ENCODE measurements at places on chromosomes 3 and 15. TPM values are rescaled to one million over a fixed set of nuclear protein-coding genes. Genes with fewer than 3 reads are reported as not detected.

DNA sequence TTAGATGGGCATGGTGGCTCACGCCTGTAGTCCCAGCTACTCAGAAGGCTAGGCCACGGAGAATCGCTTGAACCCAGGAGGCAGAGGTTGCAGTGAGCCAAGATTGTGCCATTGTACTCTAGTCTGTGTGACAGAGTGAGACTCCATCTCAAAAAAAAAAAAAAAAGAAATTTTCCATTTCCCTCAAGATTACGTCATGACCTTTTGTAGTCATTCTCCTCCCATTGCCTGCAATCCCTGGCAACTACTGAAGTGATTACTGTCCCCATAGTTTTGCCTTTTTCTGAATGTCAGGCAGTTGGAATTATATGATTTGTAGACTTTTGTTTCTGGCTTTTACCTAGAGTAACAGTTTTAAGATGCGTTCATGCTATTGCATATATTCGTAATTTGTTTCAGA is 28.0 kb downstream of the WDR76 start:
- DNase-seq: no peak
- no peak overlapping the region for H3K4me3 ChIP-seq
- no peak overlapping the region for H3K27ac ChIP-seq
- H3K4me1 ChIP-seq: no peaks in the 10 kb centered on the region
- H3K36me3 ChIP-seq: peaks cover 31% of the 10 kb centered on the region

The GREM1 gene
- 1.6 TPM for total RNA-seq

The MCTP2 gene
- 6.2 TPM for total RNA-seq

GRCh38 chr3:52057812-52058495 is 1.6 kb upstream of the DUSP7 start:
- DNase-seq: no peak
- peak overlapping the region; percentile 25 for H3K27ac ChIP-seq
- H3K36me3 ChIP-seq: peaks cover 9% of the 10 kb centered on the region

- no peaks in the 10 kb centered on the region for H3K36me3 ChIP-seq
- no peaks in the 10 kb centered on the region for H3K27me3 ChIP-seq
- H3K4me3 ChIP-seq: no peak overlapping the region
Measured at GRCh38 chr3:73719861-73720260, 95.1 kb upstream of the PDZRN3 start.

GRCh38 chr15:90287946-90288345 is 22.5 kb downstream of the NGRN start:
- H3K27me3 ChIP-seq: no peaks in the 10 kb centered on the region
- DNase-seq: no peak
- no peaks in the 10 kb centered on the region for H3K36me3 ChIP-seq
- no peaks in the 10 kb centered on the region for H3K4me1 ChIP-seq

- no peaks in the 10 kb centered on the region for H3K36me3 ChIP-seq
- DNase-seq: no peak
- no peak overlapping the region for H3K27ac ChIP-seq
- H3K27me3 ChIP-seq: no peaks in the 10 kb centered on the region
Measured at GRCh38 chr3:170033489-170033888, 4.3 kb upstream of the GPR160 start.

DNA sequence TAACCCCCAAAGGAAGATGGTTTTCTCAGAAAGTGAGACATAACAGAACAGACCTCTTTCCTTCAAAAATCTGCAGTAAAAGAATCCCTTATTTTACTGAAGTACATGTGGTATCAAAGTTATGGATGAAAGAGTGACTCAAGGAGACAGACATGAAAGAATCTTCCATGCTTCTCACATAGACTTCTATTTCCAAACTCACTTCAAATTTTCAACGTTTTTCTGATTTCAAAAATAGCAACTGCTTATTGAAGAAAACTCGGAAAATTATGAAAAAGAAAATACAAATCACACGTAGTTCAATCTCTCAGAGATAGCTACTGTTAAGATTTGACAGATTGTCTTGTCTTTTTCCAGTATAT is 39.8 kb upstream of the TRA2B start:
- DNase-seq: no peak
- H3K36me3 ChIP-seq: 0 out of 2 replicates have a peak, but pooled peaks cover 3% of the 10 kb centered on the region
- H3K27me3 ChIP-seq: no peaks in the 10 kb centered on the region
- H3K27ac ChIP-seq: no peak overlapping the region
- H3K4me3 ChIP-seq: no peak overlapping the region

- no peak overlapping the region for H3K27ac ChIP-seq
- no peaks in the 10 kb centered on the region for H3K36me3 ChIP-seq
- DNase-seq: no peak
- no peak overlapping the region for H3K4me3 ChIP-seq
- H3K27me3 ChIP-seq: no peaks in the 10 kb centered on the region
Measured at GRCh38 chr3:64584179-64584578, 103.6 kb downstream of the ADAMTS9 start.

DNA sequence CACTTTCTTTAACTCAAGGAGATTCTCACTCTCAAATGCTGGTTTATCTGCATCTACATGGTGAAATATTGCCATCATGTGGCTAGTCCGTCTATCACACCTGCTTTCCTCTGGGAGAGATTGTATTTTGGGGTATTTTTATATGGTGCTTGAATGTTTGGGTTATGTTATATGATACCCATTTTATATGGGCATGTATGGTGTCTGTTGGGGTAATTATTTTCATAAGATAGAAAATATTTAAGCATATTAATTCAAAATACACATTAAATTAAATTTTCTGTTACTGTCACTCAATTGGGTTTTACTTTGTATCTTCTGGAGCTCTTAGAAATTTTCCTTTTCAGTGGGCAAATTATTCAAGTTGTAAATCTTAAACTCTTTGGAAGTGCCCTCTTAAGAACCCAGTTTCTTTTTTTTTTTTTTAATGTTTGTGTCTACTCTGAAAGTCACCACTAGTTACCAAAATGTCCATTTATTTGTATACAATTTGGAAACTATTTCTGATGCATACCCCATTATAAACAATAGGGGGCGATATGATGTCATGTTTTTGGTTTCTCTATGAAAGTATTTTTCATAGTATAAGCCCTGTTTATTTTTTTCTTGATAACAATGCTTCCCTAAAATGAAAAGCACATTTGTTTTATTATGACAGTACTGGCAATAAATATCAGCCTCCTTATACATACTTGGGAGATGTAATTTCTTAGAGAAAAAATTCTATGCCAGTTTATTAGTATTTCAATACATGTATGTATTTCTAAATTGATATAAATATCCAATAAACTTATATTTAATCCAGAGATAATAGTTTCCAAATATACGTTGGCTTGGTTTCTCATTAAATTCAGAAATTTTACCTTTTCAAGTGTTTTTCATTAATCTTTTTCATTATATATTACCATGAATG is 36.1 kb upstream of the PLSCR5 start:
- peak; percentile 77 for DNase-seq
- H3K27me3 ChIP-seq: no peaks in the 10 kb centered on the region
- no peaks in the 10 kb centered on the region for H3K36me3 ChIP-seq
- H3K4me1 ChIP-seq: no peaks in the 10 kb centered on the region
- H3K27ac ChIP-seq: no peak overlapping the region

- H3K36me3 ChIP-seq: peaks cover 1% of the 10 kb centered on the region
- peak; percentile 62 for DNase-seq
- H3K27ac ChIP-seq: peak within 1 kb of the TSS; percentile 38
- H3K4me1 ChIP-seq: peaks cover 20% of the 10 kb centered on the region
- H3K27me3 ChIP-seq: no peaks in the 10 kb centered on the region
Measured at GRCh38 chr15:40470423-40471104, at the start of gene CHST14. CHST14 (plus strand) TSS chr15:40470984; CDS start chr15:40471214, 230 bp downstream.

- no peak overlapping the region for H3K27ac ChIP-seq
- no peaks in the 10 kb centered on the region for H3K27me3 ChIP-seq
- DNase-seq: no peak
- no peaks in the 10 kb centered on the region for H3K36me3 ChIP-seq
- no peak overlapping the region for H3K4me3 ChIP-seq
- no peaks in the 10 kb centered on the region for H3K4me1 ChIP-seq
Measured at GRCh38 chr3:53833700-53834099, 12.5 kb downstream of the CHDH start.

DNA sequence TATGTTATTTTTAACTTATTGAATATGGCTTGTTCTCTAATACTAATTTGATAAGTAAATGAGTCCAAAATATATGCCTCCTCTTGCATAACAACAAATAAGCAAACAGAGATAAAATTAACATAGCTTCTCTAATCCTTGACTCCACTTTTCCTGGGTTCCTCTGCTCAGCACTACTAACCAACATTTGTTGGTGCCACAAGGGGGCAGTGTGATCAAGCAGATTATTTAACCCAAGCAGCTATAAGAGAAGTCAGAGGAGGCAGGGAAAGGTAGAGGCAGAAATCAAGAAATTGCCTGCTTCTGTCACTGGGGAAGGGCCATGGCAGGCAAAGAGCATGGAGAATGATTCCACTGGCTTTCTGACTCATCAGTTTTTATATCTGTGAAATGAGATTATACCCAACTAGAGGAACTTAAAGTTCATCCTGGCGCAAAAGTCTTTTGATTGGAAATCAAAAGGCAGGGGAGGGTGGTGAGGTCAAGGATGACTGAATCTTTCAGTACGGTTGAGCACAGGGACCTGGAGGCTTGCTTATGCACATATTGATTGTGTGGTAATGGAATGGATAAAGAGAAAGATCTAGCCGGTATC is 152.2 kb downstream of the IGSF11 start:
- peaks cover 45% of the 10 kb centered on the region for H3K27me3 ChIP-seq
- no peaks in the 10 kb centered on the region for H3K4me1 ChIP-seq
- peak; percentile 83 for DNase-seq

The CHDH gene
- 3.2 TPM for total RNA-seq

DNA sequence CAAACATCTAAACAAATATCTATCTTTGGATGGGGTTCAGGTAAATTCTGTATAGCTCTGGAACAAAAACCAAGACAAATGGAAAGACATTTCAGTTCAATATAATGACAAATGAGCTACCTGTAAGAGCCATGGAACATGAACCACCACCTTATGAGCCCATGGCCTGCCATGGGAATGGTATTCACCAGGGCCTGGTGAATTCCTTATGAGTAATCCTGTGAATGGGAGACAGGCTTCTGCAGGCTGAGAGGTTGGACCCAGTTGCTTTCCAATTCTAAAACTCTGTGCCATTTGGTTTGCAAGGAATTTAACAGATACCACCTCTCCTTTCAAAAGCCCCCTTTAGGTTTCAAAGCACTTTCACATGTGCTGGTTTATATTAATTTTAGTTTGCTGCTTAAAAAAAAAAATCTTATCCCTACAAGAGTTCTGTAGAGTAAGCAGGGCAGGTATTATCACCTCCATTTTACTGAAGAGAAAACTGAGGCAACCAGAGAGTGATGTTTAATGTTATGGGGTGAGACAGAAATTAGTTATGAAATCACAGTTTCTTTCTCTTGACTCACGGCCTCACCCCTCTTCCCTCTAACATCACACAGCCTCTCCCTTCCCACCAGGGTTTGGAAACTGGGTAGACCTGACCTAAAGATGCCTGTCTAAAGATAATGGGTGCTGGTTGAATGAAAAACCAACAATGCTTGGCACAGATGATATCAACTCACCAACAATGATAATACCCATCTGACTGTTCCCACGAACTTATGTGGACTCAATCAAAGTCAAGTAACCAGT is 397.6 kb upstream of the WNT5A start:
- H3K4me1 ChIP-seq: peaks cover 36% of the 10 kb centered on the region
- DNase-seq: peak; percentile 53
- peak overlapping the region; percentile 44 for H3K27ac ChIP-seq
- H3K4me3 ChIP-seq: no peak overlapping the region
- H3K27me3 ChIP-seq: no peaks in the 10 kb centered on the region

DNA sequence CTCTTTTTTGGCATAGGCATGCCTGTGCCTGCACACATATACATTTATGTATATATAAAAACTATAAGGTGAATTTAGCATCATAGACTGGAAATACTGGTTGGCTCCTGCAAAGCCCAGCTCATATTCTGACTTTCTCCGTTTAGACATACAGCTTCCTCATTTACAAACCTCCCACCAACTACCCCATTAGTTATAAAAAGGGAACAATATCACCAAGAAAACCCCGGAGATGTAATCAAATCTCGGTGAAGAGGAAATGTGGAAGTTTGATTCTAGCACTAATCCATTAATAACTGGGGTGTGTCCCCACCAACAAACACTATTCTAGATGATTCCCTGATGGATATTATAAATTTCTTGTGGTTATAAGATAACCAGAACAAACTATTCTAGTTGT is 517.7 kb upstream of the TBL1XR1 start:
- no peaks in the 10 kb centered on the region for H3K36me3 ChIP-seq
- DNase-seq: no peak
- H3K27me3 ChIP-seq: no peaks in the 10 kb centered on the region
- H3K27ac ChIP-seq: no peak overlapping the region
- no peak overlapping the region for H3K4me3 ChIP-seq

DNA sequence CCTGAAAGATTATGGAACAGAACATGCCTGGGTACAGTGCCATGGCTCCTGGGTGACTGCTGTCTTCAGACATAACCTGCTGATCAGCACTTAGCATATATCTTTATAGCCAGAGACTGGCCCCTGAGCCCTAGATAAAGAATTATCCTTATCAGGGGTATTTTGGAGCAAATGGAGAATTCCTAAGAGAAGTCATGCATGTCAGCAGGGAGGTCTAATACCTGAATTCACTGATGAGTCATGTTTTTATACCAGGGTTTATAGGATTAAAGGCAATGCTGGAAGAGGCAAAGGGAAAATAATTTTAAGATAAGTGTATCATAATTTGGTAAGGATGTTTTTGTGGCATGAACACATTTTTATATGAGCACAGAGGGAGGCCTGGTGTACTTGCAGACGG is 159.8 kb downstream of the ADAMTSL3 start:
- H3K27ac ChIP-seq: no peak overlapping the region
- H3K36me3 ChIP-seq: no peaks in the 10 kb centered on the region
- H3K27me3 ChIP-seq: no peaks in the 10 kb centered on the region
- peaks cover 15% of the 10 kb centered on the region for H3K4me1 ChIP-seq
- H3K4me3 ChIP-seq: no peak overlapping the region
